Umbilical cord (tissue), 2 donors: ENCODE measurements at places on chromosomes 3 and 15. TPM values are rescaled to one million over a fixed set of nuclear protein-coding genes. Genes with fewer than 3 reads are reported as not detected.

SH2D7 gene
- 0.24 TPM for total RNA-seq

ADAMTSL3 gene
- total RNA-seq: 11.6 TPM

EOGT gene
- 93.4 TPM for total RNA-seq

RBP2 gene
- not detected for total RNA-seq

CCDC13 gene
- not detected for total RNA-seq

IQCF5 gene
- total RNA-seq: 18.3 TPM

VPS13C gene
- total RNA-seq: 60.2 TPM

ARHGEF3 gene
- 9.9 TPM for total RNA-seq

NEK10 gene
- total RNA-seq: 4.6 TPM

TBL1XR1 gene
- total RNA-seq: 134 TPM

SLC12A8 gene
- total RNA-seq: 29.4 TPM
